ENCODE measurements at places on chromosomes 2 and 18. TPM values are rescaled to one million over a fixed set of nuclear protein-coding genes. Genes with fewer than 3 reads are reported as not detected.

DNA sequence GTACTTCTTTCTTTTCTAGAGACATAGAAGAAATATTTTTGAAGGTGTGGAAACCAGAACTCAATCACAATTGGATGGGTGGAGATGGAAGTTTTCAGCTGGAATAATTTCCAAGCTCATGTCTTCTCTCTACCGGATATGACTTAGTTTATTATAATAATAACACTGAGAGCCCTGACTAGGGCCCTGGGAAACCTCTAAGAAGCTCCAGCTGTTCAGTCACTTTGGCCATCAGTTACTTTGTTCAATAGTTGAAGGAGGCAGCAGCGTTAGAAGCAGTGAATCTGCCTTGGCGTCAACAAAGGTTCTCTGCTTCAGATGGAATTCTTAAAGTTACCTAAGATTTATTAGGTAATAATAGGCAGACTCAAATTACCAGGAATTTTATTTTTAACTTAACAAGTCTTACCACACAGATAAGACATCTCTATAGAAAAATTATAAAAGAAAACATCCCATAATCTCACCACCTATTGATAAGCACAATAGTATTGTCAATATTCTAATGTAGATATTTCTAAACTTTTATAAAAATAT lies 293.8 kb upstream of the CHAC2 start:
- no peak for DNase-seq

DNA sequence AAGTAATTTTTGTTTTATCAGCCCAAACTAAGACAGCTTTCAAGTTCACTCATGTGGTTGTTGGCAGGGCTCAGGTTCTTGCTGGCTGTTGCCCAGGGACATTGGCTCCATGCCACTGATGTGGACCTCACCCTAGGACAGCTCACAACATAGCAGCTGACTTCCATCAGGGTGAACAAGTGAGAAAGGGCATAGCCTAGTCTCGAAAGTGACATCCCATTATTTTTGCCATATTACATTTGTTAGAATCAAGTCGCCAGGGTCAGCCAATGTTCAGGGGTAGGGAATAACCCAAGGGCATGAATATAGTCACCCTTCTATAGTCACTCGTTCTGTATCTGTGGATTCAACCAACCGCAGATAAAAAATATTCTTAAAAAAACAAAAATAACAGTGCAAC lies 10.7 kb upstream of the CWC22 start:
- DNase-seq, result no peak

DNA sequence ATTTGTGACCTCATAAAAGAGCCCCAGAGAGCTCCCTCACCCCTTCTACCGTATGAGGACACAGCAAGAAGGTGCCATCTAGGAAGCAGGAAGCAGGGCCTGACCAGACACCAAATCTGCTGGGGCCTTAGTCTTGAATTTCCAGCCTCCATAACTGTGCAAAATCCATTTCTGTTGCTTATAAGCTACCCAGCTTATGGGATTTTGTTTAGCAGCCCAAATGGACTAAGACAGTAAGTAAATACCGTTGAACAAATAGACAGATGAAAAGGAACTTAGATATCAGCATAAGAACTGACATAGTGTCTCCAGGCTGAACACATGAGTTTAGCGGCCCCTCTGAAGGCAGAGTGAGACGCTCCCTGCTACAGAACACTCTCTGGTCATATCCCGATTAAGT lies 130.9 kb downstream of the UXS1 start:
- DNase-seq, result no peak

GRCh38 chr2:55418072-55418471 lies 1.6 kb downstream of the CCDC88A start:
- no peak for DNase-seq

COL3A1 gene
- total RNA-seq, result 41.1 TPM

RAX gene
- not detected for total RNA-seq

LCT gene
- 0.03 TPM for total RNA-seq

TRABD2A gene
- total RNA-seq, result 6.7 TPM

UGT1A6 gene
- total RNA-seq, result 0.88 TPM

DQX1 gene
- 0.33 TPM for total RNA-seq

LRP2 gene
- total RNA-seq, result 27.7 TPM

All from upper lobe of left lung (tissue), 6 donors.